ENCODE measurements at places on chromosomes 1 and 21. TPM values are rescaled to one million over a fixed set of nuclear protein-coding genes. Genes with fewer than 3 reads are reported as not detected.

CCDC185 gene
- not detected for polyA plus RNA-seq

EFHD2 gene
- 147 TPM for polyA plus RNA-seq

CLCNKB gene
- 0.19 TPM for polyA plus RNA-seq

UBXN10 gene
- 0.22 TPM for polyA plus RNA-seq

ZZZ3 gene
- 14.2 TPM for polyA plus RNA-seq

LCE3D gene
- 0.24 TPM for polyA plus RNA-seq

MAP3K21 gene
- polyA plus RNA-seq: 10.8 TPM

Data from small intestine (tissue), 16 donors.